Spleen (tissue), 13 donors: ENCODE measurements at places on chromosomes 13 and 19. TPM values are rescaled to one million over a fixed set of nuclear protein-coding genes. Genes with fewer than 3 reads are reported as not detected.

DNA sequence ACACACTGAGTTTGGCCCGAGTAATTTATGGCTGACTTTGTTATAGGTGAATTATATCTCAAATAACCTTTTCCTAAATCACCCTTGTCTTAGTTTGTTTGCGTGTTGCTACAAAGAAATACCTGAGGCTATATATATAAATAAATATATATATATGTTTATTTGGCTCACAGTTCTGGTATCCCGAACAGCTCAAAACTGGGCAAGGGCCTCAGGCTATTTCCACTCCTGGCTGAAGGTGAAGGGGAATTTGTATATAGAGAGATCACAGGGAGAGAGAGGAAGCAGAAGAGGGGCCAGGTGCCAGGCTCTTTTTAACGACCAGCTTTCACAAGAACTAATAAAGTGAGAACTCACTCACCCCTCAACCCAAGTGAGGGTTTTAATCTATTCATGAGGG lies 159.9 kb upstream of the STARD13 start:
- H3K4me3 ChIP-seq = no peak overlapping the region
- no peak for DNase-seq
- H3K4me1 ChIP-seq = no peaks in the 10 kb centered on the region
- no peak overlapping the region for H3K27ac ChIP-seq
- no peaks in the 10 kb centered on the region for H3K36me3 ChIP-seq

- H3K4me1 ChIP-seq = peaks cover 5% of the 10 kb centered on the region
- peak overlapping the region; percentile 42 for H3K4me3 ChIP-seq
- no peak for DNase-seq
These were observed 13.3 kb upstream of the LILRB1 start for GRCh38 chr19:54616821-54617560.

- no peak for DNase-seq
- no peak overlapping the region for H3K27ac ChIP-seq
- H3K36me3 ChIP-seq = no peaks in the 10 kb centered on the region
- no peaks in the 10 kb centered on the region for H3K27me3 ChIP-seq
- H3K4me1 ChIP-seq = peaks cover 5% of the 10 kb centered on the region
These were observed 62.5 kb downstream of the RFX2 start for GRCh38 chr19:6047741-6048251.

DNA sequence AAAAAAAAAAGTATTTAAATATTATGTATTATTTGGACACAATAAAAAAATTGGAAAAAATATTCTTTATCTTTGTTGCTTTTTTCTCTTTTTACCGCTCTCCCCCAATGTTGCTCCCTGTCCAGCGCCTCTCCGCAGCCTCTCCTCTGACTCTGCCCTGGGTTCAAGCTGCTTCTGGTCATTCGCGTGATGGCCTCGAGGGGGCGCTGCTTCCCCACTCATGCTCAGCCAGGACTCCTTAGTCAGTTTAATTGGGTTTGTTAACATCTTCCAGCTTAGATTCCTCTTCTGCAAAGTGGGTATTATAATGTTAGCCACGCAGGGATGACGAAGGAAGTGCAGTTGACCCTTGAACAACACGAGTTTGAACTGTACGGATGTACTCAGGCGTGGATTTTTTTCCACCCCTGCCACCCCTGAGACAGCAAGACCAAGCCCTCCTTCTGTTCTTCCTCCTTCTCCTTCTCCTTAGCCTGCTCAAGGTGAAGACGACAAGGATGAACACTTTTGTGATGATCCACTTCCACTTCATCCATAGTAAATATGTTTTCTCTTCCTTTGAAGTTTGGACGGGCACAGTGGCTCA lies 4.9 kb upstream of the NWD1 start:
- H3K4me3 ChIP-seq = no peak overlapping the region
- H3K27ac ChIP-seq = no peak overlapping the region
- peak; percentile 84 for DNase-seq
- H3K36me3 ChIP-seq = no peaks in the 10 kb centered on the region

DNA sequence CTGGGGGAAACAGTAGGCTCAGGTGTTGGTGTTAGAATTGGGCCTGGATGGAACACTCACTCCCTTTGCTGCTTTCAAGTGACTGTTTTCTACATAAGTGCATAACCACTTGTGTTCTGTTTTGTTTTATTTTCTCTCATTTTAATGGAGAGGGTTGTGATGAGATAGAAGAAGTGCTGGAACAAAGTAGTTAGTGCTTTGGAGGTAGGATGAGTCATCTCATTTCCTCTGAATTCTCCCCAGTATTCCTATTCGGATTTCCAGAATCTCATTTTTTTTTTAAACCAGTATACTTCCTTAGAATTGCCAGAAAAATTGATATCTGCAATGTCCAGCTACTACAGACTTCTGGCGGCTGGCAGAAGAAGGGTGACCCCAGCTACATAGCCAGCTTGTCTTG lies 575.9 kb downstream of the MYO16 start:
- H3K27me3 ChIP-seq = no peaks in the 10 kb centered on the region
- no peak for DNase-seq
- H3K4me3 ChIP-seq = no peak overlapping the region
- no peak overlapping the region for H3K27ac ChIP-seq
- H3K36me3 ChIP-seq = no peaks in the 10 kb centered on the region

DNA sequence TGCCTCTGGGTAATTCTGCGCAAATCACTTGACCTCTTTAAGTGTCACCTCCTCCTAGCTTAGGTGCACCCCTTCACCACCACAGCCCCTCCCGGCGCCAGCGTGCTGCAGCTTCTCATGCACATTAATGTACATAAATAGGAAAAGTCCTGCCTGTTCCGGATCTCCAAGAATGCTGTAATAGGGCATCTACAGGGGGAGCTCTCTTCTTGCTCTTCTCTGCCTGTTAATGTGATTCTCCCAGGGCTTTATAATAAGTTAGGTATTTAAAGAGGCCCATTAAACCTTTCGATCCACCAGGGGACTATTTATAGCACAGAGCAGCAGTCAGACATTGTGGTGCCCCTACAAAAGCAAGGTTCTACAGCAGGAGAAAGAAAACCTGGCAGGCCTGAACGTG lies 35.3 kb downstream of the SOX1 start:
- H3K4me1 ChIP-seq = peaks cover 6% of the 10 kb centered on the region
- H3K27me3 ChIP-seq = peaks cover 34% of the 10 kb centered on the region
- no peaks in the 10 kb centered on the region for H3K36me3 ChIP-seq
- no peak overlapping the region for H3K27ac ChIP-seq
- no peak overlapping the region for H3K4me3 ChIP-seq
- no peak for DNase-seq

GRCh38 chr13:36862722-36863121 lies 43.7 kb downstream of the RFXAP start:
- no peak overlapping the region for H3K4me3 ChIP-seq
- H3K4me1 ChIP-seq = no peaks in the 10 kb centered on the region
- no peaks in the 10 kb centered on the region for H3K27me3 ChIP-seq
- no peak overlapping the region for H3K27ac ChIP-seq
- DNase-seq = no peak

DNA sequence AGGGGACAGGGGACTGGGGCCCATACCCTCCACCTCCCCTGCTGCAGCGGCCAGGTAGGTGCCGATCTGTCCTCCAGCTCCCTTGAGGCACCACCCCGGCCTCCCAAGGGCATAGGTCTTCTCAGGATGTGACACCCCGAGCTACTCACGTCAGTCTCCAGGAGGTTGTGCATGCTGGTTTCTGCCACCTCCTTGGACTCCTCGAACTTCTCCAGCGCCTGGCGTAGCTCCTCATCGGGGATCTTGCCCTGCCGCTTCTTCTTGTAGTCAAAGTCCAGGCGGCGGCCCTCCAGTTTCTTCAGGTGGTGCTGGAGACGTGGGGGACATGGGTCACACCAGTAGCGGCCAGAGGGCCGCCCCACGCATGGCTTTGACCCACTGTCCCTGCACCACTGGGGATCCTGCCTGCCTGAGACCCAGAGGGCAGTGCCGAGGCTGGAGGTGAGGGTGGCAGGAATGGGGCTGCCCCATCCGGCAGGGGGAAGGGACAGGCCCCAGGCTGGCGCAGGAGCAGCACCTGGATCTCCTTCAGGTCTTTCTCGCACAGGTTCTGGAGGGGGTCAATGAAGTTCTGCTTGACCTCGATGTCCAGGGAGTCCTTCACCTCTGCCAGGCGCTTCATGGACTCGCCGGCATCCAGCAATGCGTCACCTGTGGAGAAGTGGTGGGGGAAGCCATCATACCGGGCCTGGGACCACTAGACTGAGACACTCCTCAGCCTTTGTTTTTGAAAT lies 20.4 kb downstream of the MPND start:
- H3K27ac ChIP-seq = no peak overlapping the region
- H3K4me1 ChIP-seq = peaks cover 12% of the 10 kb centered on the region
- no peaks in the 10 kb centered on the region for H3K27me3 ChIP-seq
- DNase-seq = peak; percentile 74

DNA sequence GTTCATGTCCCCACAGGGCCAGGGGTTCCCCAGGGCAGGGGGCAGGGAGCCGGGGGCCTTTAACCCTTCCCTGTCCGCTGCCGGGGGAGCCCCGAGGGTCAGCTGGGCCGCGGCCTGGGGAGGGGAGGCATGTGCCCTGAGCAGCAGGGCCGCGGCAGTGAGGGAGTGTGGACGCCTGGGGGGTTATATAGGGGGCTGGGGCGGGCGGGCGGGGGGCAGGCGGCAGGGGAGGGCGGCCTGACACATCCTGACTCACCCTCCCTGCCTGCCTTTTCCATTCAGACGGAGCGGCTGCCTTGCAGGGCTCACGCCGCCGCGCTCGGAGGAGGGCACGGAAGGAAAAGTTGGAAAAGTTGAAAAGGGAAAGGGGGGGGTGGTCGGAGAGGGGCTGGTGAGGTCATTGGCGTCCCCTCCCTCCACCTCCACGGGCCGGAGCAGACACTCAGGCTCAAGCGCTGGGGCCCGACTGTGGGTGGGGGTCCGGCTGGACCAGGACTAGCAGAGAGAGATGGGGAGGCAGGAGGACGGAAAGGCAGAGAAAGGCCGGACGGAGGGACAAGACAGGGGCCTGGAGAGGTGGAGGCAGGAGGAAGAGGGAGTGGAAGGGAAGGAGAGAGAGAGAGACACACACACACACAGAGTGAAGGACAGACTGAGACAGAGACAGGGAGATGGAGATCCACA lies at the start of gene IL11:
IL11 (minus strand) TSS at position 159 of the 684 bp plus-strand sequence; CDS start at position 6, 153 bp downstream.
- H3K27ac ChIP-seq = no peak within 1 kb of the TSS
- peaks cover 22% of the 10 kb centered on the region for H3K4me1 ChIP-seq
- H3K4me3 ChIP-seq = peak within 1 kb of the TSS; percentile 61
- no peaks in the 10 kb centered on the region for H3K36me3 ChIP-seq
- DNase-seq = no peak

GRCh38 chr19:30718707-30719106 lies 346.5 kb downstream of the ZNF536 start:
- no peaks in the 10 kb centered on the region for H3K36me3 ChIP-seq
- H3K27me3 ChIP-seq = peaks cover 7% of the 10 kb centered on the region
- DNase-seq = no peak

GRCh38 chr19:38617283-38617763 lies 430 bp downstream of the MAP4K1 start:
- H3K36me3 ChIP-seq = peaks cover 21% of the 10 kb centered on the region
- H3K27ac ChIP-seq = peak overlapping the region; percentile 81
- H3K4me1 ChIP-seq = peaks cover 54% of the 10 kb centered on the region
- peak; percentile 74 for DNase-seq
- H3K4me3 ChIP-seq = peak overlapping the region; percentile 89
- no peaks in the 10 kb centered on the region for H3K27me3 ChIP-seq

DNA sequence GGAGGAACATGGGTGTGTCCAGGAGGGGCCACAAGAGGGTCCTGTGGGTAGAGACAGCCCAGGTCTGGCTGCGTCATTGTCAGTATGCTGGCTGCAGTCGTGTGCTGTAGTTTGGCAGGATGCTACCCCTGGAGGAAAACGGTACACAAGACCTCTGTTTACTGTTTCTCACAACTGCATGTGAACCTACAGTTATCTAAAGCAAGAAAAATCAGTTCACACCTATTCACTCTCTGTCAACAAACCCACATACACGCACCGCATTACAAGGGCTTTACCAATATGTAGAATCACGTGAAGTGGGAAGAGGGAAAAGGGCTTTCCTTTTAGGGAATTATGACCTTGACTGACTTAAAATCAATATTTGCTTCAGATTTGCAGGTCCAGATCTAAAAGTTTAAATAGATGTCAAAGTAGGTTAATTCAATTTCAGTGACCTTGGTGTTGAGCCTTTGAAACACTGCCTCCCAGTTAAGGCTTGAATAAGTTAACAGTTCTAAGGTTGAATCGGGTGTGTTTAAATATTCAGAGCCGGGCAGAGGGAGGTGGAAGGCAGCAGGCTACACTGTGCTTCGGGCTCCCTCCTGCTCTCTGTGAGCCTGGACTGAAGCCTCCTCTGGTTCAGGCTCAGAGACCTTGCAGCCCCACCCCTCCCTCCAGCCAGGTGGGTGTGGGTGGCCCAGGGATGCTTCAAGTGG lies 17.2 kb upstream of the MCF2L start:
- no peaks in the 10 kb centered on the region for H3K4me1 ChIP-seq
- H3K27ac ChIP-seq = no peak overlapping the region

GRCh38 chr13:28494504-28494777 lies 487 bp downstream of the FLT1 start:
- H3K27ac ChIP-seq = peak overlapping the region; percentile 80
- peak overlapping the region; percentile 80 for H3K4me3 ChIP-seq
- peaks cover 15% of the 10 kb centered on the region for H3K4me1 ChIP-seq
- peaks cover 3% of the 10 kb centered on the region for H3K27me3 ChIP-seq
- DNase-seq = no peak
- H3K36me3 ChIP-seq = no peaks in the 10 kb centered on the region

DNA sequence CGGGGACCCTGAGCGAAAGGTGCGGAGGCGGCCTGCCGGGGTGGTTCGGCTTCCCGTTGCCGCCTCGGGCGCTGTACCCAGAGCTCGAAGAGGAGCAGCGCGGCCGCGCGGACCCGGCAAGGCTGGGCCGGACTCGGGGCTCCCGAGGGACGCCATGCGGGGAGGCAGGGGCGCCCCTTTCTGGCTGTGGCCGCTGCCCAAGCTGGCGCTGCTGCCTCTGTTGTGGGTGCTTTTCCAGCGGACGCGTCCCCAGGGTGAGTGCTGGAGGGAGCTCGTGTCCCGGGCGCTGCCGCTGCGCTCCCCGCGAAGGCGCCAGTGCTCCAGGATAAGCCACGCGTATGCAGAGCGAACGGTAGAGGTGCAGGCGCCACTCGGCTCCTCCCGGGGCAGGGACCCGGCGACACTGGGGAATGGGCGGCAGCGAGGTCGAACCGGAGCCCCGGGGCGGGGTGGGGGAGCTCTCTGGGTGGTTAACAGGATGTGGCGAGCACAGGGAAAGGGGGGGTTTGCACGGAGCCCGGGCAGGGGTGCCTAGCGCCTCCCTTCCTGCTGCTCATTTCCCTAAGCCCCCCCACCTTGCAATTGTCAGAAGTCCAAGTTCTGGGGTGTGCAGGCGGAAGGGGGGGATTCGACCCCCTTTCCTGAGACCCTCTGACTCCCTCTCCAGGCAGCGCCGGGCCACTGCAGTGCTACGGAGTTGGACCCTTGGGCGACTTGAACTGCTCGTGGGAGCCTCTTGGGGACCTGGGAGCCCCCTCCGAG lies at the start of gene IL27RA:
IL27RA (plus strand) TSS at position 44 of the 762 bp plus-strand sequence; CDS start at position 155, 111 bp downstream.
- DNase-seq = peak; percentile 95
- H3K36me3 ChIP-seq = peaks cover 24% of the 10 kb centered on the region

- no peak for DNase-seq
- H3K4me1 ChIP-seq = no peaks in the 10 kb centered on the region
- no peaks in the 10 kb centered on the region for H3K36me3 ChIP-seq
- H3K4me3 ChIP-seq = no peak overlapping the region
- no peak overlapping the region for H3K27ac ChIP-seq
- no peaks in the 10 kb centered on the region for H3K27me3 ChIP-seq
These were observed 25.9 kb downstream of the ZFR2 start for GRCh38 chr19:3842948-3843347.

TMIGD2 gene
- 6.1 TPM for polyA plus RNA-seq

CKAP2 gene
- 6.1 TPM for polyA plus RNA-seq

GRK1 gene
- not detected for polyA plus RNA-seq

FGF22 gene
- not detected for polyA plus RNA-seq

PEAK3 gene
- 0.93 TPM for polyA plus RNA-seq

SWSAP1 gene
- polyA plus RNA-seq = 8.3 TPM

CYP4F2 gene
- not detected for polyA plus RNA-seq

FPR2 gene
- polyA plus RNA-seq = 3.8 TPM

CD22 gene
- polyA plus RNA-seq = 292 TPM
